ENCODE measurements at places on chromosomes 11 and 22.

DNA sequence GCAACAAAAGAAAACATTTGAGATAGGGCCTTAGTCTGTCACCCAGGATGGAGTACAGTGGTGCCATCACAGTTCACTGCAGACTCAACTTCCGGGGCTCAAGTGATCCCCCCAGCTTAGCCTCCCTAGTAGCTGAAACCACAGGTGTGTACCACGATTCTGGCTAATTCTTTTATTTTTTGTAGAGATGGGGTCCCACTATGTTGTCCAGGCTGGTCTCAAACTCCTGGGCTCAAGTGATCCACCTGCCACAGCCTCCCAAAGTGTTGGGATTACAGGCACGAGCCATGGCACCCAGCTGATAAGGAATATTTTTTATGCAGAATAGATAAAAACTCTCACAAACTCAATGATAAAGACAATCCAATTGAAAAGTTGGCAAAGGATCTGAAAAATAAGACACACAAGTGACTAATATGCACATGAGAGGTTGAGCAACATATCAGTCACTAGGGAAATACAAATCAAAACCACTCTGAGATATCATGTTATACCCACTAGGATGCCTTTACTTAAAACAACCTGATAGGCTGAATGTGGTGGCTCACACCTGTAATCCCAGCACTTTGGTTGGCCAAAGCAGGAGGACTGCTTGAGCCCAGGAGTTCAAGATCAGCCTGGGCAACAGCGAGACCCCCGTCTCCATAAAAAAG is 33.9 kb upstream of the CLTCL1 start:
- DNase-seq: no peak

DNA sequence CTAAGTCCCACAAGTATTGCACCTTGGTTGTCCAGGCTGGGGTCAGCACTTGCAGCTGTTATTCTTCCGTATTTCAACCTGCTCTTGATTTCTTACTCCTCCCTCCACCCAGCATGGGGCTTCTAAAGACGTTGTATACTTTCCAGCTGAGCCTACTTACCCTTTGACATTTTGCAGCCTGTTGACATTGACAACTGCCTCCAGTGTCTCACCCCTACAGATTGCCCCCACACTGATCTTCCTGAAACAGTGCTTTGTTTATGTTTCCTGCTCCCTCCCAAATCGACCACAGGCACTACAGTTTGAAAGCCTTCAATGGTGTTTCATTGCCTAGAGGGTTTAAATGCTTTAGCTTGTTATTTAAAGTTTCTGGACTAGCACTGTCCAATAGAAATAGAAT is 56.6 kb downstream of the FAM83F start:
- no peak for DNase-seq

DNA sequence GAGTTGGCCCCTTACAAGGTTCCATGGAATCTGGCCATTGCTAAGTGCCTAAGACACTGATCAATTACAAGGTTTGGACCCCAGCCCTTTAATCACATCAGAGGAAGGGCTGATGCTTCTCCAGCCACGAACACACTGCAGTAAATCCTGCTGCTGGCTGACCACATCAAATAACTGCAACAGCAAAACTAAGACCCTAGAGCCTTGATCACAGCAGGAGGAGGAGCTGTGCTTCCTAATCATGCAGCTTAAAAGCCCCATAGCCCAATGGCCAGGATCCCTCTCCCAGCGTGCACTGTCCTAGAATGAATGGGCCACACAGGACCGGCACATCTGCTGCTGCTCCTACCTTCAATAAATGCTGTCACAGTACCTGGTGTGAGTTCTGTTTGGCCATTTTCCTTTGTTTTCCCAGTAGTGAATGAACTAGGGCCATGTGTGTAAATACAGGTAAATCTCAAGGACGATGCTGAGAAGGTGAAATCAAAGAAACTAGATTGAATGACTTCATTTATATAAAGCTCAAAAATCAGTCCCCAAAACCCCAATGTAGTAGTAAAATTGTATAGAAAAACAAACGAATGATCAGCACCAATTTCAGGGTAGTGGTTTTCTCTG is 12.7 kb downstream of the ZP1 start:
- DNase-seq: no peak

DNA sequence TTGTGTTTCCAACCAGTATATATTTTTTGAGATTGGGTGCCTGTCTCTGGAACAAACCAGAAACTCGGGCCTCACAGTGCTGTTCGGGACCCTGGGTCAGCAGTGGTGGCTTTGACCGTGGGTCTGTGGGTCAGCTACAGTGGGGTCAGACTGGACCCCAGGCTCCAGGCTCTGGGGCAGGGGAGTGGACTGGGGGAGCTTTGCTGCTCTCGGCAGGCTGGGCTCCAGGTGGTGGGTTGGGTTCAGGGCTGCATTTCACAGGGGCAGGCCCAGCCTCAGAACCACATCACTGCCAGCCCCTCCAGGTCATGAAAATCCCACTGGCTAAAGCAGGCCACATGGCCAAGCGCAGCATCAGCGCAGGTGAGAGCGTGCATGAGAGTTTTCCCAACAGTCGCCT is 1279.3 kb downstream of the BRD1 start:
- DNase-seq: no peak

GRCh38 chr22:17842386-17842785 is 68.1 kb upstream of the BID start:
- DNase-seq: no peak

- no peak for DNase-seq
Observed at GRCh38 chr11:4851033-4851432, 2.0 kb upstream of the OR51S1 start.
